Eye (tissue), 1 donor: ENCODE measurements at places on chromosomes 4 and X.
A peak's percentile ranks its signal among the peaks of the same experiment; 100 is the strongest.

GRCh38 chr4:26619784-26620183 lies 35.9 kb downstream of the TBC1D19 start:
- DNase-seq = no peak

GRCh38 chr4:121679267-121679666 lies 17.5 kb downstream of the ANXA5 start:
- DNase-seq = no peak

- DNase-seq = no peak
These were observed 2389.0 kb upstream of the AGA start for GRCh38 chr4:179831274-179831673.

GRCh38 chr4:59484944-59485343 lies 1715.2 kb upstream of the ADGRL3 start:
- DNase-seq = no peak

GRCh38 chr4:20248155-20248558 lies 3.5 kb upstream of the SLIT2 start:
- peak; percentile 84 for DNase-seq
